ENCODE measurements at places on chromosomes 4 and X.

- no peak for DNase-seq
Observed at GRCh38 chr4:73257651-73258435, 755 bp downstream of the ANKRD17 start.

DNA sequence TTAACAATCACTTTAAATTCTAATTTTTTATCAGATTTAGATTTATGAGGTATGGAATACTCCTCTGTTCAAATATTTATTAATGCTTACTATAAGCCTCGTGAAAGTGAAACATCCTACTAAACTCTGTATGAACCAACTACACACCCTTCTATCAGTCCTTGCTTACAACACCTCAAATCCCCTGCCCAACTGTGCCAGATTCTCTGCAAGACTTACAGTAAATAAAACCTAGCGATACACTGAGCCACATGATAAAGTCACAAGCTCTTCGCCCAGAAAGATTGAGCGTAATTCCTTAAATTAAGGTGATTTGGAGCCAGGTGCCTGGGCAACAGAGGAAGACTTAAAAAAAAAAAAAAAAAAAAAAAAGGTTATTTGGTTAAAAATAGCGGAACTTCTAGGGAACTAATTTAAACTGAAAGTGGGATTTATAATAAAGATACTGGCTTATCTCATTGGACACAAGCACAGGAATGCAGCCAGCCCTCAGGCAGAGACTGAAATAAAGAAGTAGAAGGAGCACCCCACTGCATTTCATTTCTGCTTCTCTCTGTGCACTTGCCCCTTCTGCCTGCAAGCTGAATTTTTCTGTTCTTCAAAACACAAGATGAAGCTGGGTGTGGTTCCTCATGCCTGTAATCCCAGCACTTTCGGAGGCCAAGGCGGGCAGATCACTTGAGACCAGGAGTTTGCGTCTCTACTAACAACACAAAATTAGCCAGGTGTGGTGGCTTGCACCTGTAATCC, 17.5 kb upstream of the C4orf36 start:
- DNase-seq: no peak

- no peak for DNase-seq
Observed at GRCh38 chr4:187070158-187070557, 346.5 kb upstream of the FAT1 start.

- no peak for DNase-seq
Observed at GRCh38 chrX:74931214-74931613, 6.0 kb upstream of the NEXMIF start.

DNA sequence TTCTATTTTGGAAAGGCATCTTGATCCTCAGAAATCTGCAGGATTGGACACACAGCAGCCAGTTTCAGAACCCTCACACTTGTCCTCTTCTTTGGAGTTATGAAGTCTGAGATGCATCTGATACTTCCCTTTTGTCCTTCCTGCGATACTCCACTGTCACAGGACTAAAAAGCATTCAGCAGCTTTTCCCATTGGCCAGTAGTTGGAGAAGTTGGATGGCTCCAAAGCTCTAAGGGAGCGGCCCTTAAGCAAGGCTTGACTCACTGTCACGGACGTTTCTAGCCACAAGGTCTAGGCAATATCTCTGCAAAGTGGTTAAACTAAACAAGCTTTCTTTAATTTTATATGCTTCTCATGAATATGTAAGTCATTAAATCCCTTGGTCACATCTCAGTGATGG, 417.0 kb downstream of the AFF2 start:
- no peak for DNase-seq

DNA sequence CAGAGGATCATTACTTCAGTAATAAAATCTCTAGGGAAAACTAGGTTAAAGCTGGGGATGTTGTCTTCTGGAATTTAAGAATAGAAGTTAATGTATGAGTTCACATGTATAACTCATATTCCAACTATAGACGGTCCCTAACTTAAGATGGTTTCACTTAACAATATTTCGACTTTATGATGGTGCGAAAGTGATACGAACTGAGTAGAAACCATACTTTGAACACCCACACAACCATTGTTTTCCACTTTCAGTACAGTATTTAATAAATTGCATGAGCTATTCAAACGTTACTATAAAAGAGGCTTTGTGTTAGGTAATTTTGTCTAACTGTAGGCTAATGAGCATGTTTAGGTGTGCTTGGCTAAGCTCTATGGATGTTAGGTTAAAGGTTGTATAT, 38.7 kb downstream of the CCSER1 start:
- no peak for DNase-seq

- DNase-seq: no peak
Observed at GRCh38 chr4:3413675-3414420, 27.9 kb upstream of the HGFAC start.

GRCh38 chr4:179145746-179146525, 1703.7 kb upstream of the AGA start:
- no peak for DNase-seq

GRCh38 chr4:95165926-95166524, 382.7 kb downstream of the UNC5C start:
- DNase-seq: no peak

DNA sequence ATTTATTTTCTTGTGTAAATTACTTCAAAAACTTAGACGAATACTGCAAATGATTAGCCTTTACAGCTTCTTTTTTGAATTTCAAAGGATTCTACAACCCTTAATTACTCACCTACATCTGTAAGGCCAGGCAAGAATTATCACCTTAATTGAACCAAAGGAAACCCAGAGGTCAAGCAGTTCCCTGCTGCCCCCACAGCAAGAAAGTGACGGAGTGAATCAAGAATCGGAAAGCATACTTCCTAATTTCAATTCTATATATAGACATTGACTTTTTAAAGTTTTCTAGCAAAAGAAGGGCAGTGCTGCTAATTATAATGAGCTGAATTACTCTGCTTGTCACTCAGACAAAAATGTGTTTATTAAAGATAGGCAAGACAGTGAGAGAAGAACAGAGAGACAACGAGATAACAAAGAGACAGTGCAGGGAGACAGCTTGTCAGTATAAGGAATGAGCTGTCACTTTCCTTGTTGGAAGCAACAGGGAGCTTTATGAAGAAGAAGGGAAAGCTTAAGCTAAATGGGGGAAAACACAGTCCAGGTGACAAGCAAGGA, 47.5 kb upstream of the SPANXN4 start:
- no peak for DNase-seq

DNA sequence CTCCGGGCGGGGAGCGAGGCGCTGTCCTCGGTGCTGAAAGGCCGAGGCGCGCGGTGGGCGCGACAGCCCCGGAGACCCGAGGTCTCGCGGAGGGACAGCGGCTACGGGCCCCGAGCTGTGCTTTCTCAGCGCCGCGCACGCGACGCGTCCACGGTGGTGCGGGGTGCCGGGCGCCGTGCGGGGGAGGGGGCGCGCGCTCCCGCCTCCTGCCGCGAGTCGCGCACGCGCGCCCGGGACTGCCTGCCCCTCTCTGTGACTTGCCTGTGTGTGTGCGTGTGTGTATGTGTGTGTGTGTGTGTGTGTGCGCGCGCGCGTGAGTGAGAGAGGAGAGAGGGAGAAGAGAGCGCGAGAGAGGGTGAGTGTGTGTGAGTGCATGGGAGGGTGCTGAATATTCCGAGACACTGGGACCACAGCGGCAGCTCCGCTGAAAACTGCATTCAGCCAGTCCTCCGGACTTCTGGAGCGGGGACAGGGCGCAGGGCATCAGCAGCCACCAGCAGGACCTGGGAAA, at the start of gene GRIA2:
TSS of gene GRIA2 (plus strand) at position 358 of the 511 bp plus-strand sequence. CDS start 315 bp downstream, outside the sequence.
- DNase-seq: no peak

DNA sequence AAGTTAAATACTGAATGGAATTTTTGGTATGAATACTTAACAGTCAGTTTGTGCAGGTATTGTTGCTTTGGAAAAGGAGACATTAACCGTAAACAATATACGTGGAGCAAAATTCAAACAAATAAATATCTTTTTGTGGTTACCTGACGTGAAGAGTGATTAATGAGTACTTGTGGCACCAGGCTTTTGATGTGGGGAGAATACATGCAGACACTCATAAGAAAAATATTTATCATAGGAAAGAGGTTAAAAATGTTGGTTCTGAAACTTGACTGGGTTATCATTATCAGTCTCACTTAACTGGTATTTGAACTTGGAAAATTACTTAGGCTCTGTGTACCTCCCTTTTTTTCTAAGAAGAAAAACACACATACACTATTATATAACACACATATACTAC, 136.4 kb upstream of the NDST4 start:
- DNase-seq: no peak

GRCh38 chr4:38128478-38129459, 168.6 kb downstream of the PTTG2 start:
- DNase-seq: peak; percentile 61

GRCh38 chr4:178255172-178255571, 812.9 kb upstream of the AGA start:
- DNase-seq: no peak

DNA sequence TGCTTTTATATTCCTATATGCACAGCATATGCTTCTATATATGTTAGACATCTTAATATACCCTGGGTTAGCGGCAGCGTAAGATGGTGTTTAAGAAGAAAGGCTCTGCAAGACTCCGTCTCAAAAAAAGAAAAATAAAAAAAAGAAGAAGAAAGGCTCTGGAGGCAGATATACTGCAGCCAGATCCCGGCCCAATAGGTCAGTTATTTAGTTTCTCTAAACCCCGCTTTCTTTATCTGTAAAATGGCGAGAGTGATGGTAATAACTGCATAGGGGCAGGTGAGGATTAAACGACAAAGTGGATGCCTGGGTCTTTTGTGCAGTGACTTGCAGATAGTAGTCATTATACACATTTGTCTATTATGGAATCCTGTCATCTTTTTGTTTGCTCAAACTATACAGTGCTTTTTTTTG, 115.2 kb downstream of the NAA11 start:
- no peak for DNase-seq

DNA sequence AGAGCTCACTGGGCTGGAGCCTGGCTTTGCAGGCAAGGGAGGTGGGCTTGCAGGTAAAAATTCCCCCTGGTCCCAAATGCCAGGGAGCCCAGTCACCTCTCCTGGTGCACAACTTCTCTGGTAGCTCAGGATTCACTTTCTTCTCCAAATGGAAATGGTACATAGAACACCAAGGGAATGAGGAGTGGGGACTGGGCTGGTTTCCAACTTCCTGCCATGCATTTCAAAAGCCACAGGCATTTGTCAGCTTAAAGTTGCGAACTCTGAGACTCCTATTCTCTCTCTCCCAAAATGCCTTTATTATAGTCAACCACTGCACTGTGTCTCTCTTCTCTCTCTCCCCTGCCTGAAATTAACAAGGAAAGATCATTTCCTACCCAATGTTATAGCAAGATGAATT, 177.3 kb downstream of the GRIA3 start:
- no peak for DNase-seq

- DNase-seq: no peak
Observed at GRCh38 chr4:127212701-127213100, 420.1 kb upstream of the INTU start.

DNA sequence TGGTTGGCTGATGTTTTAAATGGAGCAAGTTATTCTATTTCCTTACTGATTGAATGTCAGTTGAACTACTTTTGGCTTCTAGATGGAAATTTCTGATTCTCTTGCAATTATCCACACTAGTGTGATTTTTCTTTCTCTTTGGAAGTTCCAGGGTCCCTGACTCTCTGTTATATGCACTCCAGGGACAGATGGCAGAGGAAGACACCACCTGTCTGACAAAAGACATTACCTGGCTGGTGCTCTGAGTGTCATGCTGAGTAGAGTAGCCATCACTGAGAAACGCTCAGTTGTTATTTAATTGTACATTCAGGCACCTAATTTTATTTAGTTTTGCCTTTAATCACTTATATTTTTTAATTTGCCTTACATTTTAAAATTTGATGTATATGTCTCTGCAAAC, 105.4 kb upstream of the TLL1 start:
- no peak for DNase-seq

All from stimulated activated effector memory CD8-positive, alpha-beta T cell treated with anti-CD3 and anti-CD28 coated beads, Interleukin-12 subunit alpha, Interleukin-12 subunit beta, amount 100 ng/mL, for 72 hours (primary cell).